Activated CD8-positive, alpha-beta memory T cell treated with anti-CD3 and anti-CD28 coated beads for 4 hours (primary cell): ENCODE measurements at places on chromosomes 7 and 10.
A peak's percentile ranks its signal among the peaks of the same experiment; 100 is the strongest.

- no peak for DNase-seq
These were observed 142.3 kb downstream of the NRP1 start for GRCh38 chr10:33192190-33192589.

- no peak for DNase-seq
These were observed 70.8 kb upstream of the KDM7A start for GRCh38 chr7:140247559-140247958.

DNA sequence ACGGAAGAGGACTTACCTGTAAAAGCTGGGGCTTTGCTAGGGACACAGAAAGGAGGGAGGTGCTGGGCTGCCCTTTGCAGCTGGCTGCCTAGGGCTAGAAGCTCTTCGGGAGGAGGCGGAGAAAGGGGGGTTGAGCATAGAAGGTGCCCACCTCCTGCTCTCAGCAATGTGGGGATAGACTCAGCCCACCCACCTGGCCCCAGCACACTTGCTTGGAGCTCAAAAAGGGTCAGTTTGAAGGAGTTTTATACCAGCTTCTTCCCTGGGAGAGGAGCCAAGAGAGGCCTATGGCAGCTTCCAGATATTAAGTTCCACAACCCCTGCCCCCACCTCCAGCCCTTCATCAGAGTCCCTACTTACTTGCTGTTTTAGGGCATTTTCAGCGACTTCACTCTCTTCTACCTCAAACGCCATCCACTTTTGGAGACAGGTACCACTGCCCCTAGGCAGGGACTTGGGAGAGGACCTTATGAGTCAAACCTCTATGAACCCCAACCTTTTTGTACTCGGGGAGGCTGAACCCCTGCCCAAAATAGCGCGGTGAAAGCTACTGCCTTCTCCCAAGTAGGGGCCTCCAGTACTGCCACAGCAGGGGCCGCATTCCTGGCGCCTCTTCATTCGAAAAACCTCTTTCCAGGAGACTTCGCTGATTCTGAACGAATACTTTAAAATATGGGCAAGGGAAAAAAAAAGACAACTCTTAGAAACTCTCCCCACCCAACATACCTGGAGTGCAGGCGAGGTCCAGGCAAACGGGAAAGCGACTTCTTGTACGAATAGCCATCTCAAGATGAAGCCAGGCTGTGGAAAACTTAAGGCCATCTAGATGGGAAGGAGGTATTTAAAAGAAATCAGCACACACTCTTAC is 1.2 kb upstream of the EVX1 start:
- DNase-seq, result no peak

GRCh38 chr7:131370523-131370968 is 42.9 kb downstream of the MKLN1 start:
- peak; percentile 7 for DNase-seq

GRCh38 chr10:52965938-52966401 is 193.4 kb upstream of the MBL2 start:
- no peak for DNase-seq

DNA sequence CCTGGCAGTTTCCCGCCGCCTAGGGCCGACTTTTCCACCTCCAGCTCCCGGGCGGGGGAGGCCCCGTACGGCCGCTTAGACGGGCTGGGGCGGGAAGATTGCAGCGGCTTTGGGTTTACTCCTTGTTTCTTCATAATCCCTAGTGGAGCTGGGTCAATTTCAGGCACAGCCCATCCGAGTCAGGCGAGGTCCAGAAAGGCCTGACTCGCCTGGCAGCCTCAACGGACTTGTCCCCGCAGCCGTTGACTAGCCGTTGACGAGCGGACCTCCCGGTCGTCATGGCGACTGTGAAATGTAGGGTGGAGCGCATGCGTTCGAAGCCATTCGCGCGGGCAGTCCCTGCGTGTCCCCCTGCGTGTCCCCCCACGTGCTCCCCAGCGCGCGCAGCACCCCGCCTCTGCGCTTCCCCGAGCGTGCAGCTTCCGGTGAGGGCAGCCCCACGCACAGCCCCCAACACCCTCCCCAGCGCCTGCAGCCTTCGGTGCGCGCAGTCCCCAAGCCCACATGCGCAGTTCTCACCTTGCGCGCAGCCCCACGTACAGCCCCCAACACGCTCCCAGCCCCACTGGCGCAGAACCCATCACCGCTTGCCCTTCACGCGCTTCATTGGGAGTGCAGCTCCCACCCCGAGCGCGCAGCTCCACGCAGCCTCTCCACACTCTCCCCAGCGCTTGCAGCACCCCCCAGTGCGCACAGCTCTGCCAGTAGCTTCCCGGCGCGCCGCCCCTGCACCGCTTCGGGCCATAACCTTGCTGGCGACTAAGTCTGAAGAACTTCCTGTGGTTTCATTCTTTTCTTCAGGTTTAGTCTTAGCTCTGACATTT is 67.8 kb downstream of the TBX20 start:
- DNase-seq, result no peak

GRCh38 chr7:46450886-46451285 is 529.8 kb upstream of the IGFBP3 start:
- DNase-seq, result no peak

DNA sequence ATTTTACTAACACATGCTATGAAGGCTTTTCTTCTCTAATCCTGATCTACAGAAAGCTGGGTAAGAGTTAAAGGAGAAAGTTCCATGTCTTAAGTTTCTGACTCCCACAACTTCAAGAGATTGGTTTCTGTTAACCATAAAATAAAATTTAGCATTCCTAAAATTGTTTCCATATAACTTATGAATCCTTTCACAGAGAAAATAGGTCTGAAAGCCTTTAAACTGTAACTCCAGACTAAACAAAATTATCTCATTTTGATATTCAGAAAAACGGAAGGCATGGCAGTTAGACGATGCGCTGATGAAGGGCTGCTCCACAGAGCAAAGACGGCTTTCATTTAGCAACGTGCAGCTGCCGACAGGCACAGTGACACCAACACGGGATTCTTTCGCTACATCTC is 133.3 kb downstream of the SLC25A13 start:
- DNase-seq, result no peak

DNA sequence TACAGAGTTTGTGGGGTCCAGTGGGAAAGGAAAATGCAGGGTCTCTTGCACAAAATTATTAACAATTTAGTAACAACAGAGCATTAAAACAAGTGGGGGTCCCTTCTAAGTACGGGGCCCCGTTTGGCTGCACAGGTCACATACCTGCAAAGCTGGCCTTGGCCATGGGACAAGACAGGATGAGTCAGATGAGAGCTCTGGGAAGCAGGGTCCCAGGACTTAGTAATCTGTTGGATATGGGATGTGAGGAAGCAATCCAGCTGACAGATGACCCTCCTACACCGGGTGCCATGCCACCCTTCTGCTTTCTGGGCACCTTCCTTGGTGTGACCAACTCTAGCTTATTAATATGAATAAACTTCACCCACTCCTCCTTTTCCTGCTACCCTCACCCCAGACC is 3.2 kb upstream of the DUSP5 start:
- DNase-seq, result no peak

DNA sequence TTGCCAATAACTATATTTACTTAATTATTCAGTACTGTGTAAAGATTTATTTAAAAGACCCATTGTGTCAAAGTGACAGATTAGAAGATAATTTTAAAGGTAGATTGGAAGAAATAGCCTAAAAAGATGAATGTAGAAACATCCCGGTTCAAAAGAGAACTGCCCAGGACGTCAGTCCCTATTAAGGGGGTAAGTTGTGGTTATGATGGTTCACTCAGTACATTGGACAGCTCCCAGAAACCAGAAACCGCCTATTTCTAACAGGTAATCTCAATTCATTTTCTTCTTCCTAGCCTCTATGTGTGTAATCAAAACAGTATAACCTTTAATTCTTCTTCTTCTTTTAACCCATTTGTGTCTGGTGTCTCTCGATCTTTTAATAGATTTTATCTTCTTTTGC is 1.5 kb upstream of the FERD3L start:
- DNase-seq, result no peak

DNA sequence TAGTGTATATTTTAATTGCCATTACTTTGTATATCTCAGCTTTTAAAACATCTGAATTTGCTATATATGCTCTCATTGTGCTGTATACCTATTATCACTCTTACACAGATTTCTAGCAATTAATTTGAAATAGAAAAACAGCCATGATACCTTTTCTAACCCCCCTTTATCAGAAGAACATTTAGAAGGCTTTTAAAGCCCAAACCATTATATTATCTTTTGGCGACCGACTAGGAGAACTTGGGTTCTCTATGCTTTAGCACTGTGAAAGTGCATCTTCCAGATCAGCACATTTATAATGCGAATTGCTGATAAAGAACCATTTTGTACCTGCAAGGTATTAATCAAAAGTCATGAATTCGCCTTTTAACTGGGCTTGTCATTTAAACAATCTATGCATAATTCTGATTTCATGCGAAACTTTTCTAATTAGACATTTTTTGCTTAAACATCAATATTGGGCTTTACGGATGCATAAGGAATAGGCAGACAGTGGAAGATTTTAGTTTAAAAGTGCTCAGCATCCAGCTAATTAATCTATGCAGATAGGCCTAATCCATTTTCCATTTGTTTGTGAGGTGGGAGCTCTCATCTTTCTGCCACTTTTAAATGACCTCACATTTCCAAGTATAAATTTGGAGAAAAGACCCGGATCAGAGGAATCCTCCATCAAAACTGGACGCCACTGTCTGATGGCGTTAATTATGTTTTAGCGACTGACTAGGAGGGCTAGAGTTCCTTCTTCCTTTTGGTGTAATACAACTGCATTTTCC is 1.2 kb upstream of the MLLT10 start:
- DNase-seq, result no peak

DNA sequence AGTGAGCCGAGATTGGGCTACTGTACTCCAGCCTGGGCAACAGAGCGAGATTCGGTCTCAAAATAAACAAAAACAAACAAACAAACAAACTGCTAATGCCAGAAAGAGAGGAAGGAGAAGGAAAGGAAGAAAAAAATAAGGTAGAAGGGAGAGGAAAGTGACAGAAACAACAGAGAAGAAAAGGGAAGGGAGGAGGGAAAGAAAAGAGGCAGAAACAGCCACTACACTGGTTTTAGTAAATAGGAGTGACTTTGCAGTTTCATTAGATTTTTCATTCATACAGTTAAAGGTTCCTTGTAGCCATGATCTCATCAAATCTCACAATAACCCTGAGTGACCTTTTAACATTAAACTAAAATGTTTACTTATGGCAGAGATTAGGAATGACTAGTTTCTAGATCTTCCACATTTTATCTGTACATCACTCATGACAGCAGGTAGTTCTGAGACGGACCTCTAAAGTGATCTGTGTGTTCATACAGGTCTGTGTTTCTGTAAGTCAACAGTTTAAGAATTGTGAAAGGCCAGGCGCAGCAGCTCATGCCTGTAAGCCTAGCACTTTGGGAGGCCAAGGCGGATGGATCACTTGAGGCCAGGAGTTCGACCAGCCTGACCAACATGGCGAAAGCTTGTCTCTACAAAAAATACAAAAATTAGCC is 191.3 kb upstream of the KLF14 start:
- DNase-seq, result no peak

GRCh38 chr7:95472581-95473161 is 13.1 kb upstream of the ASB4 start:
- no peak for DNase-seq

DNA sequence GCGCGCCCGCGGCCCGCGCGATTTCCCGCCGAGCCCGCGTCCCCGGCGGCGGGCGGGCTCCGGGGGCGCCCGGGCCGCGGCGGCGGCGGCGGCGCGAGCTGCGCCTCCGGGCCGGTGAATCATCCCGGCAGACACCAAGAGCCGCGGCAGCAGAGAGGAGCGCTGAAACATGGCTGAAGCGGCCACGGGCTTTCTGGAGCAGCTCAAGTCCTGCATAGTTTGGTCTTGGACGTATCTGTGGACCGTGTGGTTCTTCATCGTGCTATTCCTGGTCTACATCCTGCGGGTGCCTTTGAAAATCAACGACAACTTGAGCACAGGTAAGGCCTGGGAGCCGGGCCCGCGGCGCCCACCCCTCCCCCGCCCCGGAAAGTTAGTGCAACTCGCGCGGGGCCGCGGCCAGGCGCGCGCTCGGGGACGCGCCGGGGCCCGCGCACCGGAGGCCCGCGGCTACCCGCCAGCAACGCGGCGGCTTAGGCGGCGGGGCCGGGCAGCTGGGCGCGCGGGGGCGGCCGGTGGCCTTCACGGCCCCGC is at the start of gene ST7:
ST7 (plus strand) TSS at position 130 of the 534 bp plus-strand sequence; CDS start at position 170, 40 bp downstream.
- peak; percentile 47 for DNase-seq

- DNase-seq, result no peak
These were observed 288.4 kb upstream of the LRRTM3 start for GRCh38 chr10:66637273-66638036.

DNA sequence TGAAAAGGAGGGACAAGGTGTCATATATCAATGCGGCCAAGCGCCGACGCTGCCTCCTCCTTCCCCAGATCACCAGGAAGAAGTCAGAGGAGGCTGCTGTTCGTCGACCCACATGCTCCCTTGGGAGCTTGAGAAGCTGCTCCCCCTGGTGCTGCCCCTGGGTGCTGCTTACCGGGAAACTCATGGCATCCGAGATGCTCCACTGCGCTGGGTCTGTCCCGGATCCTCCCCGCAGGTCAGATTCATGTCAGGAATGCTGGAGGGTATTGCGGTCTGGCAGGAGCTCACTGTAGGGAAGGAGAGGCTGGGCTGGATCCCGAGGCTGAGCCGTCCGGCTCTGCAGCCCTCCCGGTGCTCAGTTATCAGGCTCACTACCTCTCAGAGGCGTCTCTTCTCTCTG is 123.7 kb upstream of the FAM20C start:
- DNase-seq, result no peak

DNA sequence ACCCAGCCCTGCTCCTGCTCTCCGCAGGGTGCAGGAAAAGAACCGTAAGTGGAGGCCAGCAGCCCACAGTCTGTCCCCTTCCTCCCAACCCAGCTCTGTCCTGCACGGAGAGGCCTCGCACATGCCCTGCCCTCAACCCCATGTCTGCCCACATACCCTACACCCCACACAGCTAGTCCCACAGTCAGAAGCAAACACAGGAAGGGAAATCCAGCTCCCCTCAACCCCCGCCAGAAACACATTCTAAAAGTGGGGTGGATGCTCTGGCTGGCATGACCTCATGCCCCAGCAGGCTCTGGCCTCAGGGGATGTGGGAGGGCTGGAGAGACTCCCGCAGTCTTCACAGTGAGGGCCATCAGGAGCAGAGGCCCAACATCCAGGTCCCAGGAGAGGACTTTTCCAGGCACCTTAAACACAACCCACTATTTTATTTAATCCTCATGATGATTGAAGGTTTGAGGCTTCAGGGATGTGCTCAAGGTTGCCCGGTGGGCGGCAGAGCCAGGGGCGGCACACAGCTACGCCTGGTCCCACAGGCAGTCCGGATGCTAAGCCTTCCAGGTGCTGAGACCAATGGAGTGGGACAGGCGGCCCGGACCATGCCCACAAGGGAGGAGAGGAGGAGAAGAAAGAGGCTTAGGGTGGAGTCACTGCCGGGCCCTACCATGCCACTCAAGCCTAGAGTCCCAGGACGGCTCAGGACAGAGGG is 29.9 kb downstream of the CALML5 start:
- DNase-seq, result no peak

DNA sequence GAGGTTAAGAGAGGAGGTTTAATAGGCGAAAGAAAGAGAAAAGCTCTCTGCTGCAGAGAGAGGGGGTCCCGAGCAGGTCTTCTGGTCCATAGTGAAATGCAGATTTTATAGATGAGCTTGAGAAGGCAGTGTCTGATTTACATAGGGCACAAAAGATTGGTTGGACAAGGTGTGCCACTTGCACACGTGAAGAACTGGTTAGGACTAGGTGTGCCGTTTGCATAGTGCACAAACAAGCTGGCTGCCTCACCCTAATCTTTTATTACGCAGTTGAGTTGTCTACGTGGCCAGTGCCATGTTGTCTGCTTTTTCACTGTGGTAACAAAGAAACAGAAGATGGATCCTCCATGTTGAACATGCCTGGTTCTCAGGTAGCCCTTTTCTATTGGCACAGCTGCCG is 82.6 kb downstream of the AMPH start:
- DNase-seq, result no peak
